ENCODE measurements at places on chromosomes 12 and 14. TPM values are rescaled to one million over a fixed set of nuclear protein-coding genes. Genes with fewer than 3 reads are reported as not detected.

GRCh38 chr12:1619587-1619986 lies 9.4 kb upstream of the WNT5B start:
- no peak for DNase-seq
- no peaks in the 10 kb centered on the region for H3K36me3 ChIP-seq
- H3K27me3 ChIP-seq: peaks cover 13% of the 10 kb centered on the region
- no peak overlapping the region for H3K4me3 ChIP-seq

Gene CCDC197
- not detected for total RNA-seq

DNA sequence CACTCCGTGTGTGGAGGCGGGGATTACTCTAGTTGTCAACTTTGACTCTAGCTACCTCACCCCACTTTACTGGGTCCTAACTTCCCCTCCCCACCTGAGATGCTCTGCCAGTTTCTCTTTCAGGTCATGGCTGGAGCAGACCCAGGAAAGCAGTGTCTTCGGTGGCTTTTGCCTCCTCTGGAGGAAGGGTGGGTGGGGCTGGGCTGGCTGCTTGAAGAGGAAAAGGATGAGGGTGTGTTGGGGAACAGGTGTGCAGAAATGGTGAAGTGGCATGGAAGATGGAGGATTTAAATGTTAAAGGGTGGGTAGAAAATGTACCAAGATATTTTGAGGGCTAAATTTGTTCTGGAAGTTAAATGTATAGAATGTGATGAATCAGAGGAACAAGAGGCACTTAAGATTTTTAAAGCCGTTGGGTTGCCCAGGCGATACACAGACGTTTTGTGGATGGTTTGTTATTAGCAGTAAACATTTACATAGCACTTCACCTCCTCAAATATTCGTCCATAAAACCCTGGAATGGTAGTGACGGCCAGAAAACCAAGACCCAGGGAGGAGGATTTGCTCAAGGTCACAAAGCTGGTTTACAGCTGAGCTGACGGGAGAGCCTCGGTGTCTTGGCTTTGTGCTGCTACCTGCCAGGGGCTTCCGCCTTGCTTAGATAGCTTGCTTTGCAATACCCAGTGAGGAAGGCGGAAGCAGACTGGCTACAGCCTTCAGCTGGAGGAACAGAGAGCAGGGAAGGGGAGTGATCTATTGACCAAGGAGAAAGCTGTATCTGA lies 72.2 kb upstream of the PRMT8 start:
- no peak for DNase-seq
- no peaks in the 10 kb centered on the region for H3K4me1 ChIP-seq
- H3K4me3 ChIP-seq: no peak overlapping the region
- H3K36me3 ChIP-seq: no peaks in the 10 kb centered on the region
- H3K27ac ChIP-seq: no peak overlapping the region

DNA sequence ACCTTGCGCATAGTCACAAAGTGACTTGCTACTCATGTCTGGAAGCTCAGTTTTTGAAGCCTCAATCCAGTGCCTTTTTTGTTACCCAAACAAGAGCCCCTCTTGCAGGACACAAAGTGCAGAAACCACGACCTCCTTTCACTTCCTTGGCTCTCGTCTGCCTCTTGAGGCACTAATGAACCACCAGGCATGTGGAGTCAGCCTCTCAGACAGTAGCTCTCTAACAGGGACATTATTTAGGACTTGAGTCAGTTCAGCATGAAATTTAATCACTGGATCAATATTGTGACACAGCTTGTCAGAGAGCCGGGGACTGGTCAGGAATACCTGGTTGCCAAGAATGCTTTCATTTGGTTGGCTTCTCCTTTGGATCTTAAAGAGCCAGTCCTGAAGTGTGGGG lies 46.7 kb downstream of the HSPB8 start:
- no peak overlapping the region for H3K4me3 ChIP-seq
- no peak for DNase-seq
- H3K36me3 ChIP-seq: no peaks in the 10 kb centered on the region
- H3K27ac ChIP-seq: no peak overlapping the region
